Cortex of kidney (tissue), 1 donor: ENCODE measurements at places on chromosomes 6 and 20.
A peak's percentile ranks its signal among the peaks of the same experiment; 100 is the strongest.

GRCh38 chr6:16184129-16184528, 54.3 kb upstream of the GMPR start:
- DNase-seq = no peak

GRCh38 chr6:89562093-89562973, 76.2 kb downstream of the LYRM2 start:
- DNase-seq = no peak

- no peak for DNase-seq
Observed at GRCh38 chr6:139219271-139219729, 72.5 kb downstream of the TXLNB start.

DNA sequence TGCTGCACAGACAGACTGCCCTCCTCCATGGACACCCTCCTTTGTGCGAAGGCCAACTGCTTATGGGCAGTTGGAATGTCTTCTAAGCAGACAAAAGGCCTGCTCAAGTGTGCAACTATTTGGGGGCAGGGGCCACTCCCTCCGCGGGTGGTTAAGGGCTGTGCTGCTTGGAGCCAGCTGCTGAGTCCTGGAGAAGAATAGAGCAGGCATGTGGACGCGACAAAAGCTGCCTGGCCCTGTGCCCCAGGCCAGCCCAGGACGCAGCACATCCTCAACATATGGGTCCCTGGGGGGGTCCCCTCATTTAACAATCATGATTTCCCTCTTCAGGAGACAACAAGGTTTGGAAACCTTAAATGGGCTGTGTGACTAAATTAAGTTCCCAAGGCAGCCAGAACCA, 45.5 kb upstream of the ENTPD6 start:
- no peak for DNase-seq

- DNase-seq = no peak
Observed at GRCh38 chr6:25329161-25329817, 50.1 kb downstream of the CARMIL1 start.

GRCh38 chr6:32254761-32255198, 30.9 kb upstream of the NOTCH4 start:
- DNase-seq = no peak

GRCh38 chr6:10759312-10759839, 11.8 kb downstream of the TMEM14B start:
- no peak for DNase-seq

- DNase-seq = no peak
Observed at GRCh38 chr20:62834967-62835730, 18.3 kb downstream of the COL9A3 start.

DNA sequence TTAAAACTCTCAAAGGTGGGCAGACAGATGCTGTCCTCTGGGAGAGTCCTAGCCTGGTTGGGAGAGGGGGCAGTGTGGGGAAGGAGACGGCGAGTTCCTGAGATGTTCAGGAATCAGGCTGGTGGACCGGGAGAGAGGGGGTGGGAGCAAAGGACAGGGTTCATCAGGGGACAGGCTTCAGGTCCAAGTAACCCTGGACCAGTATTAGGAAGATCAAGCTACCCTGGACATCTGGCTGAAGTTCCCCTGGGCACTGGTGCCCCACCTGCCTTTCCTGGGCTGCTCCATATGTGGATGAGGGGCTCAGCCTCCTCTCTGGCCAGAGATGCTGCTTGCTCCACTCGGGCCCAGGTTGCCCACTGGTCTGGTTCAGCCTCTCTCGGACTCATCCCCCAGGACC, 1.1 kb upstream of the IP6K3 start:
- no peak for DNase-seq

DNA sequence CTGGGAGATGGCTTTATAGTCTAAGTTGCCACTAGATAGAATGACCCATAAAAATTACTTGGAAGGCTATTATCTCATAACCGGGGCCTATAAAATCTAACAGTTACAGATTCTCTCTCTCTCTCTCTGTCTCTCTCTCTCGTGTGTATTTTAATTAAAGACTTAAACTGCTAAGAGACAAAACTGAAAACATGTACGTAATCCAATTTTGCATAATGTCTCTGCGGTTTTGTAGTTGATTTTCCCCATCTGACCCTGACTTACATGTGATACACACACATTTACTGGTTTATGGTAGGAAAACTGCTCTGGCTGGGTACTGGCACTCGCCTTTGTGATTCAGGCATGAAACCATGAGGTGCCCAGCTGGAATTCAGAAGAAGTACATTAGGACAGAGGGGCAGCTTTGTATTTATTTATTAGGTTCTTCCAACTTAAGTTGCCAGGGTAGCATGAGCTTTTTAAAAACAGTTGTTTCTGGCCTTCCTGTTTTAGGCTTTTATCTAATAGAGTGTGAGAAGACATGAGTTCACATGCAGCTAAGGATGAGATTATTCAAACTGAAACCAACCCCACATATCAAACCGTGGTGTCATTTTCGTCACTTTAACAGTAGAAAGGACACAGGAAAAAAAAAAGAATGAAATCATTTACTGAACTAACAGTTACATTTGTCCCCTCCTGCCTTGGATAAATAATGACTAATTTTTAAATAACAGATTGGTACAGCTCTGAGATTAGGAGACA, 182.5 kb downstream of the GMPR start:
- DNase-seq = no peak

- no peak for DNase-seq
Observed at GRCh38 chr20:8036771-8037170, 17.2 kb upstream of the TMX4 start.

DNA sequence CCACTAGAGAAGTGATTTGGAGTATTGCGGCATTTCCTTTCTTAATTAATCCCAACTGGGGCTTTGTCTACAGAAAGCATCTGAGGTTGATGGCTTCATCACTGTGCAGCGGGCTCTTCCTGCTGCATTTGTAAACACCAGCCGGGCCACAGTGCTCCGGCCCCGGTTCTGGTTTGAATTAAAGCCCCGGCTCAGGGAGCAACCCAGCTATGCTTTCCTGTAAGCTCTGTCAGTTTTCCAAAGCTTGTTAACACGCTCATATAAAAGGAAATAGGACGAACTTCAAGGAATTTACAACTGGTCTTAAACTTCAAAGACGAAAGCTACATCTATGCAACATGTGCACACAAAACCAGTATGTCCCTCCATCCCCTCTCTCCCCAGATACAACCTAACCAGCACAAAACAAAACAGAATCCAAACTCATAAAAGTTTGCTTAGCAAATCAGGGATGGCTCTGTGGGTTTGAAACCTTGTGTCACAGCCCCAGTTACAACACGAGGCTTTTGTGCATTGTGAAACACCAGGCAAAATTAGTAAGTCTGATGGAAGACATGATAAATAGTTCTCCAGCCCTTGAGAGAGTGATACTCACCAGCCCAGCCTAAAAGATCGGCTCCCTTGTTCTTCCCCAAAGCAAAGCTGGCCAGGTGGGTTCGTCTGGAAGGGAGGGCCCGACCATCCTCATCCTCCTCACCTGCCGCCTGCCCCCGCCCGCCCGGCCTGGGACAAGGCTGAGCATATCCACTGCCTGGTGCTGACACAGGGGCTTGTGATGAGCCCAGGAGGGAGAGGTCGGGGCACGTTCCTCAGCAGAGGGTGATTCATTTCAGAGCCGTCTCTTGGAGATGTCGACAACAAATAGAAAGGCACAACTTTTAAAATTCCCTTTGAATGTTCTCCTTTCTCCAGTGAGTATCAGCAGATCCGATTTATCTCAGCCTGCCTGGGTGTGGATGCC, 197.9 kb downstream of the TFAP2C start:
- no peak for DNase-seq

DNA sequence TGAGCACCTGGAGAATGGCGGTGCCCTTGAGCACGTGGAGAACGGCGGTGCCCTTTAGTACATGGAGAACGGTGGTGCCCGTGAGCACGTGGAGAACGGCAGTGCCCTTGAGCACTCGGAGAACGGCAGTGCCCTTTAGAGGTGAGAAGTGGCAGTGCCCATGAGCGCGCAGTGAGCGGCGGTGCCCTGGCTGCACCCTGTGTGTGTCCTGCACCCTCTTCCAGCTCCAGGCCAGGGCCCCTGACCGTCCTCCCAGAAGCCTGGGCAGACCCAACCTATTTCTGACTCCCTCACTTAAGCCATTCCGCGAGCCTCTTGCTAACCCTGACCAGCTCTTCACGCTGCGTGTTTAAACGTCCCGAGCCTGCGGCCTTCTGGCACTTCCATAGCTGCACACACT, 151.3 kb downstream of the DLL1 start:
- DNase-seq = no peak

- DNase-seq = no peak
Observed at GRCh38 chr6:137919502-137919823, 52.4 kb downstream of the TNFAIP3 start.

DNA sequence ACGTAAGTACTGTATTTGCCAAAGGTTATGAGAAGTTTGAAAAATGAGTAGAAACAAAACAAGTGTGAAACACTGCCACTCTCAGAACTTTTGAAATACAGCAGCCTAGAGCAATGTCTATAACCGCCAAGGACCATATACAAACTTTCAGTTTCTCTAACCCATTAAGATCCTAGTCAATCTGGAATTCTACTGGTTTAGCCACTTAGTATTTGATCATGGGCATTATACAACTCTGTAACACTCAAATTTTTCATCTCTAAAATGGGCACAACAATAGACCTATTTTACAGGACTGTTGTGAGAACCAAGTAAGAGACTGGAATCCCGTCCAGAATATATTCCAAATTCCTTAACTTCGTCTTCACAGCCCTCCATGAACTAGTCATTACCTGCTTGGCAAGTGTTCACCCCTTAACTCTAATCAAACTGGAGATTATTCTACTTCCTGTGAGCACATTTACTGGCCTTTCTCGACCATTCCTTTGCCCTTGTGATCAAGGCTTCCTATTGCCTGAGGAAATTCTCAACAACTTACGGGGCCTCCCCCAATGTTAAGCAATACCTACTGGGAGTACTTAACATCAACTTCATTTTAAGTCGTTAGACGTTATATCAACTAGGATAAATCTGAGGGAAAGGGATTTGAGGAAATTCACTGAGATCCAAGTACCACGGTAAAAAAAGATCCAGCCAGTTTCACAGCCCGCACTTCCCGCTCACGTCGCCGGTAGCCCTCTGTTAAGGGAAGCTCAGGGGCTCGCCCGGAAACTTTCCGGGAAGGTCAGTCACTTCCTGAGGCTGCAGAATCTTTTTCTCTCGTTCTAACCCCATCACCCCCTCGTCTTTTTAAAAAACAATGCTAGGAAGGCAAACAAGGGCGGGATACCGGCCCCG, 1.1 kb downstream of the EIF2S2 start:
- DNase-seq = no peak

- DNase-seq = no peak
Observed at GRCh38 chr20:19540392-19540791, 217.7 kb upstream of the RIN2 start.

GRCh38 chr6:33177552-33178446, 14.5 kb downstream of the COL11A2 start:
- DNase-seq = no peak

- no peak for DNase-seq
Observed at GRCh38 chr6:169689287-169689686, 12.5 kb downstream of the WDR27 start.

DNA sequence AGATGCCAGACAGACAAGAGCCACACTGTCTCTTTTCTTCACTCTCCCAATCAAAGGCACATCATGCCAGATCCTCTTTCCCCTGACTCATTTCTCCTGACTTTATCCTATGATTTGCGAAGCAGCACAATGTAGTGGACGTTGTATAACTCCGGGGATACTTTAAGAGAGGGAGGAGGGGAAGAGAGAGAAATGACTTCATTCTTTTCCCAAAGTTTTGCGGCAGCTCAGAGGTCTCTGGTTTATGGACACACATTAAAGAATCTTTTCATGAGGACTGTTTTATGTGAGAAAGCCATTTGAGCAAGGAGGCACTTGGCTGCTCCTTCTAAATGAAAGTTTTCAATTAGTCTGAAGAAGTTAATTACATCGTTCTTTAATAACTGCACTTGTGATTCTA, 75.1 kb upstream of the MC3R start:
- DNase-seq = no peak

DNA sequence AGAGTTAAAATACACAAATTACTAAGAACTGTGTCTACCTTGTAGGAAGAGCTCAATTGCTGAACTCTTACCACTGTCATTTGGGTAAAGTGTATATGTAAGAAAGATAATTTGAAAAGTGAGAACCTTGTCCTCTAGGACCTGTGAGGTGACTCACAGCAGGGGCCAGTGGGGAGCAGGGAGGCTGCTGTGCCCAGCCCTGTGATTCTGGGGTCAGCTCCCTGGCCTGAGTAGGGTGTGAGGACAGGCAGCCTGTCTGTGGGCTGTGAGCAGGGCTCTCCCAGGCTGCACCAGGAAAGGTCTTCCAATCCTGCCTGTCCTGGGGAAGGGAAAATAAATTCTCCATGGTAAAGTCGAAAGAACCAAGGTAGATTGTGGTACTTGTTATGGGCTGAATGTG, 27.3 kb upstream of the SIRPG start:
- no peak for DNase-seq

- no peak for DNase-seq
Observed at GRCh38 chr20:38764567-38765318, 16.5 kb downstream of the ACTR5 start.

- no peak for DNase-seq
Observed at GRCh38 chr20:1214838-1215261, 11.0 kb upstream of the RAD21L1 start.

DNA sequence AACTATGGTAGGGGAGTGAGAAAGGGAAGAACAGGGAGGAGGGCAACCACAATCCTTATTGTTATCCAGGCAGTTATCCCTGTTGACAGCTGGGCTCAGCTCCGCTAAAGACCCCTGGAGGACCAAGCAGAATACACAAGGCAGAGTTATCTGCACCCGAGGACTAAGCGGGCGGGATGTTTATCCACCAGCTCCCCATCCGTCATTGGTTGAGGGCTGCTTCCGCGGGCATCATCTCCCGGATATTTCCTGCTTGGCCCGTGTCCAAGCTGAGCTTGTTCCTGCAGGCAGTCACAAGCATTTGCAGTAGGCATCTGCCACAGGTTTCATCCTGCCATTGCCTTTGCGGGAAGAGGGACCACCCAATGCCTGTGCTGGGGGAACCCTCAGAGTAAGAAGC, 102.1 kb downstream of the DLGAP4 start:
- DNase-seq = no peak

- no peak for DNase-seq
Observed at GRCh38 chr20:35333606-35334005, 41.4 kb upstream of the FAM83C start.

DNA sequence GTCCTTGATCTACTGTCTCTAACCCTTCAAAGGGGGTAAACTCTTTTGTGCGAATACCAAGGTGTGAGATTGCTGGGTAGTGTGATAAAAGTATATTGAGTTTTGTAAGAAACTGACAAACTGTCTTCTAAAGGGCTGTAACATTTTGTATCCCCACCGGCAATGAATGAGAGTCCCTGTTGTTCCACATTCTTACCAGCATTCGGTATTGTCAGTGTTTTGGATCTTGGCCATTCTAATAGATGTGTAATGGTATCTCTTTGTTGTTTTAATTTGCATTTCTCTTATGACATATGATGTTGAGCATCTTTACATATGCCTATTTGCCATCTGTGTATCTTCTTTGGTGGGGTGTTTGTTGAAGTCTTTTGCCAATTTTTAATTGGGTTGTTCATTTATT, 1090.7 kb downstream of the KIF16B start:
- no peak for DNase-seq

GRCh38 chr6:144284783-144285547, at the start of gene UTRN:
Gene UTRN, plus strand, starts transcription at chr6:144285335. Its CDS starts 6,494 bp downstream, at chr6:144291829.
- DNase-seq = peak; percentile 11
